ENCODE measurements at places on chromosomes 7 and 10.

GRCh38 chr7:251446-252175 is 38.4 kb upstream of the FOXL3 start:
- DNase-seq, result no peak

GRCh38 chr10:3772361-3773171 is 12.4 kb downstream of the KLF6 start:
- no peak for DNase-seq

- DNase-seq, result no peak
These were observed 255.5 kb upstream of the KMT2E start for GRCh38 chr7:104758504-104758903.

- DNase-seq, result no peak
These were observed 88.8 kb downstream of the DNMBP start for GRCh38 chr10:99920901-99921300.

- no peak for DNase-seq
These were observed 8.3 kb upstream of the FOXL3 start for GRCh38 chr7:281637-282036.

DNA sequence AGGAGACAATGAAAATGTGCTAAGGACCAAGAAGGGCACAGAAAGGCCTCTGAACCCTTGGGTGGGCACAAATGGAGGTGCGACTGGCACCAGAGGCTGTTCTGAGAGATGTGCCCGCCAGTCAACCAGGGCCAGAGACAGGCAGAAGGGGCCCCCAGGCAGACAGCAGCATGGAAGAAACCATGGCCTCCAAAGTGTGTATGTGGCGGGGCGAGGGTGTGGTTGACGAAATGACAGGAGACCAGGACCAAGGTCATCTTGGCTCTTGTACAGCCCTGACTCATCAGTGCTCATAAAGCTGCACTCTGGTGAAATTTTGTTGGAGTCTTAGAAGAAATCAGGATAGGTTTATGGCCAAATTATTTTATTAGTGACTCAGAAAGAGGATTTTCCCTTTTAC is 4.0 kb upstream of the MRPS24 start:
- no peak for DNase-seq

DNA sequence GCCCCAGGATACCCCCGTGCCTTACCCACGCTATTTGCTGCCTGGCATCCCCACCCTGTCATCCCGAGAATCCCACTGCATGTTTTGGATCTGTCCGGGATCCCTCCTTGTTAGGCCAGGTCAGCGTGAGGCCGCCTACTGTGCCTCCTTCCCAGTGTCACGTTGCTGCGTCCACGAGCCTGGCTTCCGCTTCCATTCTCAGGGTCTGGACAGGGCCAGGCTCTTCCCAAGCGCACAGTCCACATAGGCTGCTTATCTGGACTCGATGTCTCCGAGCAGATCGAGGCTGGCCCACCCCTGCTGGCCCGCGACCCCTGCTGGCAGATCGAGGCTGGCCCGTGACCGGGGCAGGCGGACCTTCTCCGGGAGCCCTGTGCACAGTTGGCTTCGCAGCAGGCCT is 27.1 kb downstream of the FOXK1 start:
- no peak for DNase-seq

DNA sequence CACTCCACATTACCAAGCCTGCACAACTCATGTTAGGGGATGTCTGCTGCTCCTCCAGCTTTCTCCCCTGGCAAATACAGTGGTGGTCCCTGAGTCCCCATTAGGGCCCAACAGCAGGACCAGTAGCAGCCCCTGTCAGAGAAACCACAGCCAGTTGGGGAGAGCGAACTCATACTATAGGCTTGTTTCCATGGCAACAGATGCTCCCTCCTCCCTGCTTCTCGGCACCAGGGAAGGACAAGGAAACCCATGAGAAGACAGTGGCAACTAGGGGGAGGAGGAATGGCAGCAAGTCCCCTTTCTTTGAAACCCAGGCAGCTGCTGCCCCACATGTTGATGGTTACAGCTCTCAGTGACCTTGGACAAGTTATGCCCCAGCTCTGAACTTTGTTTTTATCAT is 326.4 kb downstream of the KCNMA1 start:
- no peak for DNase-seq

GRCh38 chr10:33155720-33156638 is 178.5 kb downstream of the NRP1 start:
- no peak for DNase-seq

DNA sequence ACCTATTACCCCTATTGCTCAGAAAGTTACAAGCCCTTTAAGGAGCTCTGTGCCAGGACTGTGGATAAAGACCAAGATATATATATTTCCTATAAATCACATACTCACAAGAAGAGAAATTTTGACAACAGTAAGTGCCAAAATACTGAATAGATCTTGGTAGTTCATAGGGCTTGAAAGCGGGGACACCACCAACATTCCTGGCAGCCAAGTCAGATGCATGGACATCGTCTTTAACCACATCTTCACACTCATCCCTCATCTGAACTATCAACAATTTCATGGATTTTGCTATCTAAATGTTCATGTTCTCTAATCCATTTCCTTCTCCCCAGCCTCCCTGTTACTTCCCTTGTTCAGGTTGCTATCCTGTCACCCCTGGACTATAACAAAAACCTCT is 67.5 kb upstream of the LRRC17 start:
- no peak for DNase-seq

GRCh38 chr10:60731134-60731885 is 47.0 kb upstream of the CDK1 start:
- DNase-seq, result no peak

DNA sequence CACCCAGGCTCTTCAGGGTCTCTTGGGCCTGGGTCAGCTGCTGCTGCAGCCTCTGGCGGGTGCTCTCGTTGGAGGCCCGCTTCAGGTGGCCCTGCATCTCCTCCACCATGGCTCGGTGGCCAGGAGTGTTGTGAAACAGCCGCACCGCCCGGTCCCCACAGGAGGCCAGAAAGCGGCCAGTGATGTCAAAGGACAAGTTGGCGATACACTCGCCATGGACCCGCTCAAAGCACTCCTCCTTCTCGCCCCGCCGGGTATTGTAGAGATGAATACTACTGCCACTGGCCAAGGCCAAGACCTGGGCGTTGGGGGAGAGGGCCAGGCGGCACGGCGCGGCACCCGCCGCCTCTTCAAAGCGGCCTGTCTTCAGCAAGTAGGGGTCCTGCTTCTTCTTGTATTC is 7.9 kb downstream of the TBL2 start:
- no peak for DNase-seq

GRCh38 chr7:142827951-142828500 is 26.9 kb upstream of the EPHB6 start:
- DNase-seq, result no peak

DNA sequence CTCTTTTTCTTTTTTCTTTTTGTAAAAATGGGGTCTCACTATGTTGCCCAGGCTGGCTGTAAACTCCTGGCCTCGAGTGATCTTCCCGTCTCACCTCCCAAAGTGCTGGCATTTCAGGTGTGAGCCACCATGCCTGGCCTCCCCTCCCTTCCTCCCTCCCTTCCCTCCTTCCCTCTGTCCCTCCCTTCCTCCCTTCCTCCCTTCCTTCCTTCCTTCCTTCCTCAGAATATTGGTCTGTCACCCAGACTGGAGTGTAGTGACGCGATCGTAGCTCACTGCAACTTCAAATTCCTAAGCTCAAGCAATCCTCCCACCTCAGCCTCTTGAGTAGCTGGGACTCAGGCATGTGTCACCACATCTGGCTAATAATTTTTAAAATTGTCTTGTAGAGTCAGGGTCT is 8.4 kb downstream of the AGAP3 start:
- DNase-seq, result no peak

- no peak for DNase-seq
These were observed 186.4 kb downstream of the LRRC4 start for GRCh38 chr7:127844707-127845331.

GRCh38 chr10:22005763-22006162 is 2.2 kb upstream of the DNAJC1 start:
- no peak for DNase-seq

- DNase-seq, result no peak
These were observed 37.1 kb upstream of the ZRANB1 start for GRCh38 chr10:124904796-124905195.

DNA sequence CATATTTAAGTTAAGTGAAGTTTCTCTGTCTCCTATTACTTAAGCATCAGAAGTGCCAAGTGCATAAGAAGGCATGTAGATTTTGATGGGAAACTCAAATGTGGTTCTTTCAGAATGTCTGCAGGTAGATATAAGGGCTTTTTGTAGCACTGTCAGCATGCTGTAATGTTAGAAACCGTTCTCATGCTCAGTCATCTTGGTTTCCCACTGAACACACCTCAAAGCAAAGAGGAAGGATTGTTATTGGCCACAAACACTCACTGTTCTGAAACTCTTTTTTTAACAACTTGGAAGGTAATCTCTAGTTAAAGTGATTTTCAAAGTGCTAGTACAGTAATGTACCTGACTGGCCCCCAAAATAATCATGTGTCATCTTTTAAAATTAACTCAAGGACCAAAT is 126.0 kb downstream of the AASS start:
- no peak for DNase-seq

GRCh38 chr7:2530071-2530987 is 10.8 kb downstream of the LFNG start:
- no peak for DNase-seq

- DNase-seq, result no peak
These were observed 1310.8 kb downstream of the XPNPEP1 start for GRCh38 chr10:108612485-108612884.

GRCh38 chr7:3087243-3087755 is 43.6 kb upstream of the CARD11 start:
- DNase-seq, result no peak

- DNase-seq, result no peak
These were observed 472.8 kb upstream of the STEAP1 start for GRCh38 chr7:89681448-89681847.

- no peak for DNase-seq
These were observed 18.1 kb upstream of the NRP1 start for GRCh38 chr10:33352615-33353014.

- DNase-seq, result no peak
These were observed 309.4 kb downstream of the AUTS2 start for GRCh38 chr7:69907720-69908119.

- DNase-seq, result no peak
These were observed 183.3 kb upstream of the PPP1R3A start for GRCh38 chr7:114102131-114102530.

DNA sequence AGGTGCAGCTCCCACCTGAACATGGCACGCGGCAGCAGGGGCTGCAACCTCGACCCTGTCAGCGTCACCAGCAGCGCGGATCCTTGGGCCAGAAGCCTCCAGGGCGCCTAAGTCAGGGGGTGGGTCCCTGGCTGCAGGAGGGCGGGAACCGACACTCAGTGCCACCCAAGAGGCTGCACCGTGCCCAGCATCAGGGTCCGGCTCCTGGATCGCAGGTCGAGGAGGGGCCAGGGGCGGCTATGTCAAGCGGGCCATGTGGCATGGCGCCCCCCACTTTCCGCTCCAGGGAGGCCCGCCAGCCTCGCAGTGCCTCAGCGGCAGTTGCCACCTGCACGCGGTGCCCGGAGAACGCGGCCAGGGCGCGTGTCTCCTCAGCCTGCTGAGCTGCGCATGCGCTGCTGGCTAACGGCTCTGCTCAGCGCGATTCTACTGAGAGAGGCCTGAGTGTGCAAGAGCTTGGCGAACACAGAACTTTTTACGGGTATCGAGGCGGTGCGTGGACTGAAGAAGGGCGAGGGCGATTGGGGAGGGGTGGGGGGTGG is at the start of gene ANKRD30A:
ANKRD30A (plus strand) TSS at position 408 of the 542 bp plus-strand sequence. CDS start 190 bp downstream, outside the sequence.
- DNase-seq, result no peak

GRCh38 chr10:93379731-93380575 is 102.2 kb downstream of the MYOF start:
- no peak for DNase-seq

DNA sequence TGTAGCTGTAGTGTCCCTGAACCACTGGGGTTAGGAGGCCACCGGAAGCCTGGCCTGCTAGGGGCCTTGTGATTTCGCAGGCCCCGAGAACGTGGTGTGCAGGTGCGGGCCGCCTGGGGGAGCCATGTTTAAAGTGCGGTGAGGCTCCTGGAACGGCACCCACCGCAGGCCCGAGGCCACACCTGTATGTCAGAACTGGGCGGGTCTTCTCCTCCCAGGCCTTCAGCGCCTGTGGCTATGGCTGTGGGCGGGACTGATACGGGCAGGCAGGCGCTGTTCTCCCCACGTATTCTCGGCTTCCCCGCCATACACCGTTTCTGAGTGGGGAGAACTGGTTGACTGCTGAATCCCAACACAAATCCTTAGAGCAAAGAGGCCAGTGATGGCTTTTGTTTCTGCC is 74.8 kb downstream of the DNAJB6 start:
- no peak for DNase-seq

DNA sequence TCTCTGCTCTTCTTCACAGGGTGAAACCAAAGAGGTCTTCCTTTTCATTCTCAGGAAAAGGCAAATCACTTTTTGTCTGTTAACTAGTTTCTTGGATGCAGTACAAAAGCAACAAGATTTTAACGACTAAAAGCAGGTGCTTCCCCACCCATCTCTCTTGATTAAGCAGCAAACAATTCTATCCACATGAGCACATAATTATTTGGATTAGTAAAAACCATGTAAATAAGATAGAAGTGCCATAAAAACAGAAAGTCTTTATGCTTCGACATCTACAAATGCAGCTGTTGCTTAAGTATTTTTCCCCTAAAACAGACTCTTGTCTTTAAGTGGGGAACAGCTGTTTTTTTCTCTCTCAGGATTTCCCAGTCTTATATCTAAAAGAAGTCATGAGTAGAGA is 37.4 kb downstream of the USP54 start:
- DNase-seq, result no peak

All from amygdala (tissue), 56 donors.